ENCODE measurements at places on chromosomes 3 and 15. TPM values are rescaled to one million over a fixed set of nuclear protein-coding genes. Genes with fewer than 3 reads are reported as not detected.

- peak; percentile 41 for DNase-seq
- peaks cover 13% of the 10 kb centered on the region for H3K4me1 ChIP-seq
- no peak overlapping the region for H3K27ac ChIP-seq
- H3K36me3 ChIP-seq = no peaks in the 10 kb centered on the region
Observed at GRCh38 chr3:127676921-127677351, 4.2 kb downstream of the ABTB1 start.

- H3K4me1 ChIP-seq = no peaks in the 10 kb centered on the region
- no peaks in the 10 kb centered on the region for H3K27me3 ChIP-seq
- H3K4me3 ChIP-seq = no peak overlapping the region
- no peak overlapping the region for H3K27ac ChIP-seq
- no peak for DNase-seq
Observed at GRCh38 chr3:17039594-17039993, 154.8 kb downstream of the PLCL2 start.

SLC51A gene
- total RNA-seq = 284 TPM

DNA sequence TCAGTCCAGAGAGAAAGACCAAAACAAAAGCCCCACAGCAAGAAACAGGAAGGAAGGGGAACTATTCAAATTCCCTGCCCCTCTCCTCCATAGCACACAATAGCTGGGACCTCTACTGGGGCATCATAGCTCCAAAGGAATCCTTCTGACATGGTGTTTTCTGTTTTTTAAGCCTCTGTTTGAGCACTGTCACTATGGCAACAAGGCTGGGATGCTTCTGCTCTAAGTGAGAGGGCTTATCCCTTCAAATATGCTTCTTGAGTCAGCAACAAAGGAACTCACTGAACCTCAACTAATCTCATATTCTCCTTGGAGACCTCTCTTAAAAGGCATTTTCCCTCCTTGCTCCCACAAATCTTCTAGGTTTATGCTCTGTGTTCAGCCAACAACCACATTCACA lies 40.5 kb downstream of the MYLK start:
- DNase-seq = no peak
- no peaks in the 10 kb centered on the region for H3K4me1 ChIP-seq
- no peaks in the 10 kb centered on the region for H3K36me3 ChIP-seq
- H3K27ac ChIP-seq = no peak overlapping the region

GRCh38 chr3:57999417-58000115 lies 8.7 kb upstream of the FLNB start:
- no peak for DNase-seq
- peaks cover 3% of the 10 kb centered on the region for H3K4me1 ChIP-seq
- H3K27me3 ChIP-seq = no peaks in the 10 kb centered on the region
- no peak overlapping the region for H3K4me3 ChIP-seq
- H3K36me3 ChIP-seq = no peaks in the 10 kb centered on the region

XCR1 gene
- not detected for total RNA-seq

RBPMS2 gene
- total RNA-seq = 8.3 TPM

Measured in Peyer's patch (tissue), 4 donors.